D341Med (cell line): ENCODE measurements at places on chromosomes 16 and 17.

- DNase-seq = no peak
Measured at GRCh38 chr16:76464955-76465620, 187.9 kb downstream of the CNTNAP4 start.

DNA sequence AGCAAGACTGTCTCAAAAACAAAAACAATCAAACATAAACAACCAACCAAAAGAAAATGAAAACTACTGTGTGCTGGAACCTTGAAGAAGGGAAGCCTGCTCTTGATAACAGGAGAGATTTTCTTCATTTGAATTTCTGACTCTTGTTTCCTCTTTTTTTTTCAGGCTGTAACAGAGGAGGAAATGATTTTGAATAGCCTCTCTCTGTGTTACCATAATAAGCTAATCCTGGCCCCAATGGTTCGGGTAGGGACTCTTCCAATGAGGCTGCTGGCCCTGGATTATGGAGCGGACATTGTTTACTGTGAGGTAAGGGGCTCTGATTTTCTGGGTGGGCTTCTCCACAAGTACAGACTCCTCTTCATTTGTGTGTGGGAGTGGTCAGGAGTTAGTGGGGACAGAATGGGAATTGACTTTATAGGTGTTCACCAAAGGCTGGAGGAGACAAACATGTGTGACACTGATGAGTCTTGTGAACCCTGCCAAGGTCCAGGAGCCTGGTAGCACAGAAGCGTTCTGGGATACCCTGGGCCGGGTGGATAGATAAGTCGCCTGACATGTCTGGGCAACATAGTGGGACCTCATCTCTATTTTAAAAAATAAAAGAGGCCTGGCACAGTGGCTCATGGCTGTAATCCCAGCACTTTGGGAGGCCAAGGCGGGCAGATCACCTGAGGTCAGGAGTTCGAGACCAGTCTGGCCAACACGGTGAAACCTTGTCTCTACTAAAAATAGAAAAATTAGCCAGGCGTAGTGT, 14.9 kb downstream of the DUS2 start:
- DNase-seq = no peak

DNA sequence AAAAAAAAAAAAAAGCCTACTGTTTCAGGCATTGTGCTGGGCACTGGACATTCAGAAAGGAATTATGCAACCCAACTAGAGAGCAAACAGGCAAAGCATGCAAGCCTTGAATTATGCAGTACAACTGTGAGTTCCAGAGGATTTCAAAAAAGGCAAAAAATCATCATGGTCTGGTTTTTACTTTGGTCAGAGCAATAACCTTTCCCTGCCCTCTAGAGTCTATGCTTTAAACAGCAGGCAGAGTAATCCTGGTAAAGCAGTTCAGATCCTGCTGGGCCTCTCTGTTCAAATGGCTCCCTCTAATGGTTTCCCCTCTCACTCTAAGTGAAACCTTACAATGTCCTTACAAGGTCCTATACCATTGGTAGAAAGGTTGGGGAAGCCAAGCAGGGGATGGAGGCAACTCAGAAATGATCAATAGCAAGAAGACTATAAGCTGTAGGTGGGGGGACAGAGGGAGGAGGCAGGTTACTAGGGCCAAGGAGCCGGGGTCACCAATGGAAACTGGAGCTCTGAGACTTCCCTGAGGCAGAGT, 4.6 kb upstream of the TAF15 start:
- DNase-seq = peak; percentile 84

- no peak for DNase-seq
Measured at GRCh38 chr16:66088681-66089080, 277.8 kb upstream of the CDH5 start.

DNA sequence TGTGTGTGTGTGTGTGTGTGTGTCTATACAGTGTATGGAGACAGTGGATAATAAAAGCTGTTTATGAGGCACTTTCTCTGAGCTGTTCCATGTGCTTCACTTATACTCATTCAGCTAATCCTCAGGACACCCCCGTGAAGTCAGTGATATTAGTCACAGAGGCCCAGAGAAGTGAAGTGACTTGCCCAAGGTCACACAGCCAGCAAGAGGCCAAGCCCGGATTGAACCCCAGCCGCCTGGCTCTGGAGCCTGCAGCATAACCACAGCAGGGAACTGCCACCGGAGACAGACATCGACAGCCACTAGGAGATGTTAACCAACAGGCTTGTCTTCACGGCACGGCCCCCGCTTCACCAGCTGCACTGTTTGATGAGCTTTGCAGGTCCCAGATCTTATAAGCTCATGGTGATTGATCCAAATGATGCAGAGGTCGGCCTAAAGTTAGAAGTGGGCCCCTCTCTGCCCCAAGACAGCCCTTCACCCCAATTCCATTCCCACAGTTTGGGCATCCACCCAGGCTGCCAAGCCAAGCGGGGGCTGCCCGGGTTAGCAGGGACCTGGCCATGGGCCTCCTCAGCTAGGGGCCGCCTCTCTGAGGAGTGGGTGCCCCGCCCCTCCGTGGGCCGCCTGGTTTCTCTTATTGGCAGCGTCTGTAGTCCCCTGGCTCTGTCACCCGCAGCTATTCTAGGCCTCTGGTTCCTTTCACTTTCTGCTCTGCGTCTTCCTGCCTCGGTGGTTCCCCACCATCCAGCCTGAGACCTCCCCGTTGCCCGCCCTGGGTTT, 30.9 kb downstream of the SOCS1 start:
- DNase-seq = no peak

DNA sequence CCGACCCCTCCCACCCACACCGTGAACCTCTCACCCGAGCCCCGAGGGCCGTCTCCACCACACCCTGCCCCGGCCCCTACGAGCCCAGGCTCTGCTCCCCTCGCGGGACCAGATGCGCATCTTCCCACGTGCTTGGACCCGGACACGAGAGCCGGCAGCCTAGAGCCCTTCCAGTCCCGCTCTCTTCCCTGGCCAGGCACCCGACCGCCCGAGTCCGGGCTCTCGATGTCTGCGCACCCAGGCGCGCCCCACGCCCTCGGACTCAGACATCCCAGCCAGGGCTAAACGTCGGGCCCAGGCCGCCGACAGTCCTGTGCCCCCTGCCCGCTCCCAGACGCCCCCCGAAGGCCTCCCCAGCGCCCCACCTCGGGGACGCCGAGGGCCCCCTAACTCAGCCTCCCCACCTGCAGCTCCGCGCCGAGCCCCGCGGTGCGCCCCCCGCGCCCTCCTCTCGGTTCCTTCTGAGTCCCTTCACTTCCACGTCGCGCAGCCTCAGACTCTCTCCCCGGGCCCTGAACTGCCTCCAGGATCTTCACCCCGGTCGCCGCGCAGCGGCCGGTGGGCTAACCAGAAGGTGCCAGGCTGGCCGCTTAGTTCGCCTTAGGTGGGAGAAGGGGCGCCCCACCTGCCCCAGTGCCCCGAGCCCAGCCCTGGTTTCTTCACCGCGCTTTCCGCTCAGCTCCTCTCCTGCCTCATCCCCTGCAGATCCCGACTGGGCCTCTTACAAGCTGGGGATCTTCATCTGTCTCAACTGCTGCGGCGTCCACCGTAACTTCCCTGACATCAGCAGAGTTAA, 688 bp downstream of the ADAP2 start:
- peak; percentile 74 for DNase-seq

GRCh38 chr17:73586275-73586832, 57.9 kb downstream of the SDK2 start:
- no peak for DNase-seq
